ENCODE measurements at places on chromosomes 1 and 21. TPM values are rescaled to one million over a fixed set of nuclear protein-coding genes. Genes with fewer than 3 reads are reported as not detected.

TNN gene
- not detected for total RNA-seq

- DNase-seq = no peak
Observed at GRCh38 chr1:115865704-115866380, 24.9 kb upstream of the NHLH2 start.

- no peak for DNase-seq
Observed at GRCh38 chr21:36059823-36060158, 535 bp downstream of the SETD4 start.

- DNase-seq = no peak
Observed at GRCh38 chr21:25791319-25791718, 56.5 kb downstream of the GABPA start.

- DNase-seq = no peak
Observed at GRCh38 chr1:8421721-8422120, 103.8 kb downstream of the SLC45A1 start.

IRF2BP2 gene
- total RNA-seq = 130 TPM

DNA sequence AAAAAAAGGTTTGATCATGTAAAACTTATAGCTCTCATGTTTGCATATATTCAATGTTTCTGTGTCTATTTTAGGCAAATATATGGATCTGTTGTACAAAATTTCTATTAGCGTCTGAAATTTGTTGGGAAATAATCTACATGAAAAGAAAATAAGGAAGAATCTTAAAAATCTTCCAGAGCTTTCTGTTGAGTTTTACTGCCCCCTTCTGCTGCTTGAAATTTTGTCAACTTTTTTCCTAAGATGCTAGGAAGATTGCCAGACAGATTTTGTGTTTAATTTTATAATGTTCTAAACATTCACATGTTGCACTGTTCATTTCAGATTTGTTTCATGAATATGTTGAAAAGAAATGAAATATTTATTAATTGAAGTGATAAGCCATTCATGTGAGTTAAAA lies 2.5 kb upstream of the PTGS2 start:
- DNase-seq = peak; percentile 6

GRCh38 chr21:45979651-45980050 lies 1.9 kb upstream of the COL6A1 start:
- no peak for DNase-seq

ELF3 gene
- total RNA-seq = 400 TPM

AKT3 gene
- 81.6 TPM for total RNA-seq

GRCh38 chr1:175089136-175089718 lies 21.6 kb downstream of the TNN start:
- DNase-seq = no peak

COL9A2 gene
- 13.8 TPM for total RNA-seq

DIO1 gene
- 2.9 TPM for total RNA-seq

All from kidney (tissue), 22 donors.